ENCODE measurements at places on chromosomes 5 and 9. TPM values are rescaled to one million over a fixed set of nuclear protein-coding genes. Genes with fewer than 3 reads are reported as not detected.

EGFLAM gene
- total RNA-seq, result 2.1 TPM

CENPP gene
- 0.47 TPM for total RNA-seq

CCL21 gene
- not detected for total RNA-seq

LCN12 gene
- not detected for total RNA-seq

SLC6A18 gene
- total RNA-seq, result not detected

BTNL3 gene
- total RNA-seq, result not detected

PCDHGA11 gene
- 4.7 TPM for total RNA-seq
